ENCODE measurements at places on chromosomes 6 and 20. TPM values are rescaled to one million over a fixed set of nuclear protein-coding genes. Genes with fewer than 3 reads are reported as not detected.
A peak's percentile ranks its signal among the peaks of the same experiment; 100 is the strongest.

GRCh38 chr6:38678178-38678760 lies 24.7 kb downstream of the GLO1 start:
- no peak for DNase-seq

- no peak for DNase-seq
Observed at GRCh38 chr20:35831029-35831428, 59.2 kb downstream of the PHF20 start.

DNA sequence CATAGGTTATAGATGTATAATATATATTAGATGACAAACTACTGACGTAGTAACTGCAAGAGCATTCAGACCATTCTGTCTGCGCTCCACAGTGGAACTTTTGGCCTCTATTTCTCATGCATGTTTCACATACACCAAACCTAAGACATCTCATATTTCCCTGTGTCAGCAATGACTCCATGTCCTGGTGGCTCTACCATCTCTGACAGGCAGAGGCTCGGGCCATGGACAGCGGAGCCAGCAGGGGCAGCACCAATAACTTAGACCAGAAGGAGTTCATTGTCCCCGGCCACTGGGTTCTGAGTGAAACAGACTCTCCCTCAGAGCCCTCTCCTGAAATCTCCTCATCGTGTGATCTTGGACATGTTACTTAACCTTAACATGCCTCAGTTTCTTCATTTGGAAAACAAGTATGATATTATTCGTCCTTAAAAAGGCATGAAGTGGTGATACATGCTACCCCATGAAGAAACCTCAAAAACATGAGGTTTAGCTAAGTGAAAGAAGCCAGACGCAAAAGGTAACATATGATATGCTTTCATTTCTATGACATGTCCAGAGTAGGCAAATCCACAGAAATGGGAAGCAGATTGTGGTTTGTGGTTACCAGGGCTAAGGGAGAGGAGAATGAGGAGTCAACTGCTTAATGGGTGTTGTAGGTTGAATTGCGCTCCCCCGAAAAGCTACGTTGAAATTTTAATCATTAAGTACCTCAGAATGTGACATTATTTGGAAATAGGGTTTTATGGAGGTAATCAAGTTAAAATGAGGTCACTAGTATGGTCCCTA lies 564.0 kb upstream of the JARID2 start:
- no peak for DNase-seq

DNA sequence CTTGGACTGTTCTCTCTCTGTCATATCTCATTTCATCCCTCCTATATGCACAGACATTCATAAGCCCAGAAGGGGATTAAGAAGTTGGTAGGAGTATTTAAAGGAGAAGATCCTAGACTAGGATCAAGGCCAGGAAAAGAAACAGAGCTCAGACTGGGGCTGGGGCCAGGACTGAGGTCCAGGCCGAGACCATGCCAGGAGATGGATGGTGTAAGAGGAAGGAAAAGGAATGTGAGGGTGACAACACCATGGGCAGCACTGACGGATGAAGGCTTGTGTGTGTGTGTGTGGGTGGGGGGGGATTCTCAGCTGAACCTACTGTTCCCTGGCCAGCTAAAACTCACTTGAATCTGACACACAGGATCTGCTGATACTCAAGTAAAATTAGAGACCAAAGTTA lies 182.1 kb downstream of the KIF6 start:
- peak; percentile 47 for DNase-seq

NRSN1 gene
- polyA plus RNA-seq: 0.44 TPM

GRCh38 chr20:41134362-41135186 lies 2.8 kb upstream of the PLCG1 start:
- no peak for DNase-seq

FAM162B gene
- 73.9 TPM for polyA plus RNA-seq

TREML2 gene
- polyA plus RNA-seq: 0.16 TPM

XKR7 gene
- 0.13 TPM for polyA plus RNA-seq

- no peak for DNase-seq
Observed at GRCh38 chr6:33093855-33094254, 18.1 kb downstream of the HLA-DPB1 start.

GRCh38 chr6:2376429-2377355 lies 131.3 kb upstream of the GMDS start:
- no peak for DNase-seq

DNA sequence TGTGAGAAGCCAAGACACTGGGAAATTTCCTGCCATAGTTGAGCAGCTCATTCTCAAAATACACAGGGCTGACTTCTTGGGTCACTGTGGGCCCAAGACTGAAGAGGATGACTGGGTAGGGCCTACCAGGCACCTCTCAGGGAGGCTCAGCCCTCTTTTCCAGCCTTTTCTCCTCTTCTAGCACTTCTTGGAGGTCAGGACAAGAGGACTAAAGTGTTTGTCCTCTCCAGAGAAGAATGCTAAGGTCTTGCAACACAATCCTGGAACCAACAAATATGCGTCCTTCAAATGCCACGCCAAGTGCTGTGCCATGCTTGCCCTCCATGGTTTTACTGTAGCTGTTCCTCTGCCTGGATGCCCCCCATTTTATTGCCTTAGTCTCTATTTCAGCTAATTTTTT lies 3.3 kb upstream of the LRRN4 start:
- no peak for DNase-seq

DNA sequence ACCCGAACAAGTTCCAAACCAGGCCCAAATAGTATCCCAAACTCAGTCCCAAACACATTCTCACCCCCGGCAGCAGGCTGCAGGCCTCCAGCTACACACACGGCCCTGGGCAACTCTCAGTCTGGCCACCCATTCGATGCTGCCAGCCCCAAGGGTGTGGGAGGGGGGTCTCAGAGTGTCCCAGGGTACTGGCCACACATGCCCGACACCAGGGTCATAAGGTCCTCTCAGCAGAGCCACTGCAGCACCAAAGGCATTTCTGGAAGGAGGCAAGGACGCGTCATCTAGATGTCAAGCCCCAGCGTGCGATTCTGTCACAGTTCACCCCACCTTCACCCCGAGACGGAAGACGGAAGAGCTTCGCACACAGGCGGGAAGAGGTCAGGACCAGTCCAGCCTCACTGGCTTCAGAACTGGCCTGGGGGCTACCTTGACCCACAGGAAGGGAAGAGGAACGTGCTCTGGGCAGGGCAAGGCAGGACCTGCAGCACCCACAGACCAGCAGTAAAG lies 9.5 kb downstream of the MYL9 start:
- DNase-seq: no peak

DNA sequence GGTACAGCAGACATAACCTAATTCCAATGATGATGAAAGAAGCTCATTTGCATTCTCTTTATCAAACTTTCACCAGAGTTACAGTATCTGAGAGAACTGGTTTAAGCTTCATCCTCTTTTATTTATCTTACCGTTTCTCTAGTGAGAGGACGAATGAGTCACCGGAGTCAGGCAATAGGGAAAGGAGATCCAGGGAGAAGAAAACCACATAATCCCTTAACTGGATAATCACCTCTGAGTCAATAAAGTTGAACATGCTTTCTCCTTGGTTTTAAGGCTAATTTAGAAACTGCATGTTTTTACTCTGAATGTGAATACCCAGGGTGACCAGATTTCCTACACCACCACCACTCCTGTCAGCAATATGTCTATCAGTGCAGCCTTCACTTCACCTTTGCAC lies 313.7 kb upstream of the TBX18 start:
- DNase-seq: no peak

RHAG gene
- 2.2 TPM for polyA plus RNA-seq

GRCh38 chr6:103284835-103285234 lies 1574.9 kb downstream of the HACE1 start:
- DNase-seq: no peak

SLC24A3 gene
- polyA plus RNA-seq: 6.7 TPM

- DNase-seq: no peak
Observed at GRCh38 chr20:59205044-59205443, 41.4 kb downstream of the ZNF831 start.

ZFP57 gene
- not detected for polyA plus RNA-seq

DUSP15 gene
- polyA plus RNA-seq: 12.2 TPM

DNA sequence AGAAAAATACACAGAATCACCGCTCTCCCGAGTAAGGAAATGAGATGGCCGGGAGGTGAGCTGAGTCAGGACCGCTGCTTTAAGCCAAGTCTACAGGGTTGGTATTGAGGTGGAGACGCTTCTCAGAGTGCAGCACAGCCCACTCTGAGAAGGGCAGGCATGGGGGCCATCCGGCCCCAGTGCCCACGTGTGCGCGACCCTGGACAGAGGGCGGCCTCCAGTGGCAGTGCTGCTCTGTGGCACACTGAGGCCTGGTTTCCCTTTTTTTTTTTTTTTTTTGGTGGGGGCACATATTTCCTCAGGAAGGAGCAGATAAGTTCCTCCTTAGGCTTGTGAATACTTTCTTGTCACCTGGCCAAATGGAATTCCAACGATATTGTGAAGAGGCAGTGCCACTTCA lies 88.8 kb downstream of the FOXC1 start:
- no peak for DNase-seq

MKKS gene
- 27.2 TPM for polyA plus RNA-seq

TAAR8 gene
- not detected for polyA plus RNA-seq

DNA sequence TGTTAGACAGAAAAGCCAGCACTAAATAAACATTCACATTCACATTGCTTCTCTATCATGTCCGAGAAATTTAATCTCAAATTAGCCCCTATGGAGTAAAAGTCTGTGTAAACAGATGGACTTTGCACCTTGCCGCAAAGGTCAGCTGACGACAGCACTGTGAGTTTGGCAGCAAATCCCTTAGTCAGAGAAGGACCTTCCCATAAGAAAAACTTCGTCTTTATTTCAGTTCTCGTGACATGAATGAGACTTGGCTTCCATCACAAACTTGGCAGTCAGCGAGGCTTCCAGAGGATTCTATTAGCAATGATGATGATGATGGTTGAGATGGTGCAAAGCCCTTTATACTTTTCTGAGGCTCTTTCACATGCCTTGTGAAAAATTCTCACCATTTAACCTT lies 133.7 kb upstream of the IFNGR1 start:
- DNase-seq: no peak

GRCh38 chr6:88852000-88852399 lies 111.4 kb downstream of the RNGTT start:
- DNase-seq: no peak

GRCh38 chr6:100230115-100230952 lies 234.4 kb downstream of the SIM1 start:
- DNase-seq: no peak

TRIM10 gene
- 0.61 TPM for polyA plus RNA-seq

DNA sequence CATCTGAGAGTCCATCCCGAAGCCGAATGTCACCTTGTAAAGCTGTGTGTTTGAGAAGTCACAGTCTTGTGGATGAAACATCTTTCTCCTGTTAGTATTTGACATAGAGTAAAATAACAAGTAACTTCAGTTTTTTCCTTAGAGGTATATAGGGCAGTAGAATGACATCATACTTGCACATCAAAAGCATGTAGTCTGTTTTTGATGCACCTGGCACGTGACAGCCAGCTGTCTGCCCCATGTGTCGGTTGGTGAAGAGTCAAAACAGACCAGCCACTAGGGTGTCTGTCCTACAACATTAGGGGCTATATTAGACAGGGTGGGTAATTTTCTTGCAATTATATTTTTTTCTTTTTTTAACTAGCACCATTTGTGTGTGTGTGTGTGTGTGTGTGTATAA lies 70.2 kb downstream of the SNX9 start:
- no peak for DNase-seq

GRCh38 chr20:63682384-63683139 lies 13.9 kb upstream of the TNFRSF6B start:
- DNase-seq: no peak

COL11A2 gene
- 2.6 TPM for polyA plus RNA-seq

FNDC11 gene
- polyA plus RNA-seq: 0.84 TPM

GRCh38 chr6:123744840-123745239 lies 58.8 kb upstream of the NKAIN2 start:
- no peak for DNase-seq

DNA sequence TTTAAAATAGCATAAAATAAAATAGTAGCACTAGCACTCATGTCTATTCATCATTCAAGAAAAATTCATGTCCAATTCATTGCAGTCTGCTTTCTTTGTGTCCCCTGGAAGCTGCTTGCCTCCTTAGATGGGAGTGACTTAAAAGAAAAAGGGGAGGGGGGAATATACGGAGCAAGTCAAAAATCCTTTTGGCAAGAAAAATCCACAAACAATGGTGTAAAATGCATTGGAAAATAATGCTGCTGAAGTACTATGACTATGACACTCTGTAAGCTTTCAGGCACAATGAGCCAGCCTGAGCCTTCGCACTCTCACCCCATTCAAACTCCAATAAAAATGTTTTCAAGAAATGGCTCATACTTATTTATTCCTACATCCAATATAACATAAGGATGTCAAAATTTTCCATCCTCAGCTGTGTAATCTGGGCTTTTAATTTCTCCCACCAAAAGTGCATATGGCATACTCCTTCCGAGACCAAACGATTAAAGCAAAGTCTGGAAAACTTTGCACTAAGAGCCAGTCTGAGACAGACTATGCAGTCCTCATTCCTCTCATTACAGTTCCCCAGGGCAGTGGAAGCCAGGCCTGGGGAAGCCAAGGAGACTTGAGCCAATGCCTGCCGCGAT lies 790 bp downstream of the NEDD9 start:
- DNase-seq: no peak

GRCh38 chr20:44776980-44777379 lies 31.3 kb downstream of the KCNK15 start:
- DNase-seq: peak; percentile 24

- no peak for DNase-seq
Observed at GRCh38 chr6:12709116-12709515, 7.5 kb upstream of the PHACTR1 start.

- peak; percentile 18 for DNase-seq
Observed at GRCh38 chr20:58102261-58102660, 126.2 kb downstream of the ANKRD60 start.

DNA sequence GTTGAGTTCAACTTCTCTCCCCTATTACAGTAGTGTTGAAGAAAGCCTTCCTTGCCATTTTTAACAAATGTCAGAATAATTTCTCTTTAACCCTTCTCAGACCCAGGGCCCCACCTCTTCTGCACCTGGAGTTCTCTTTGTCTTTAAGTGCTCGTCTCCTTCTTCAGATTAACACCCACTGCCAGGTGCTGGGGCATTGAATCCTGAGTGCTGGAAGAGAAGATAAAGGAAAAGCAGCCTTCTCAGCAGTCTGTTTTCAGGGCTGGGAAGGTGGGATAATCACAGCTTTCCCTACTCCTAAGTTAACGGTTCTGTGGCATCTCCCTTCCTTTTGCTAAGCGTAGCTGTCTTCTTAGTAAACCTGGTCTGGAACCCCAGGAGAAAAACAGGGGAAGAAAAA lies 114.6 kb upstream of the TAB2 start:
- no peak for DNase-seq

DNA sequence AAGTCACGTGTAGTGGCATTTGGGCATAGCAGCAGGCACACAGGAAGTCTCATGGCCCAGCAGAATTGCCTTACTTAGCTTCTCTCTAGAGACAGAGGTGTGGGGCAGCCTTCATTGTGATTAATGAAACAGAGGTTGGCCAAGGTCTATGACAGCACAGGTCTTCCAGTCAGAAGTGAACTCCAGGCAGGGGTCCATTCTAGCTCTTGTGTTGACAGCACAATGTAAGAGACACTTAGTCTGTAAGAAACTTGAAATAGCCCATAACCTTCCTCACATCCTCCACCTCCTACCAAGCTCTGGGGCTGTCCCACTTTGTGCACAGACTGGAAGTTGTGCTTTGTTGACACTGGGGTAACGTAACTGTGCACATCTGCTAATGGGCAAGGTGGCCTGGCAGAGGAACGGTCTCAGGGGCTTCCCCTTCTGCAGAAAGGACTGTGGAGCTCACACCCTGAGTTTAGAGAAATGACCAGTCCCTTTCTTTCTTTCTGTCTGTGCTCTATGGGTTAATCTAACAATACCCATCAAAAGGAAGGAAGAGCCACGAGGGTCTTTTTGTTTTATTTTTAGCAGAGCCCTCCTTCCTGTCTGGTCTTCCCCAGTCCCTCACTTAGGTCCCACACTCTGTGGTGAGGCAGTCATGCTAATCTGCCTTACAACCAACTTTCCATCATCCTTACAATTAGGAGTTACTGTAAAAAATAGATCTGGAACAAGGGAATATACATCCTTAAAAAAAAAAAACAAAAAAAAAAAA lies 35.6 kb upstream of the TAGAP start:
- no peak for DNase-seq
